Nucleus accumbens (tissue), 56 donors: ENCODE measurements at places on chromosomes 3 and 15.

DNA sequence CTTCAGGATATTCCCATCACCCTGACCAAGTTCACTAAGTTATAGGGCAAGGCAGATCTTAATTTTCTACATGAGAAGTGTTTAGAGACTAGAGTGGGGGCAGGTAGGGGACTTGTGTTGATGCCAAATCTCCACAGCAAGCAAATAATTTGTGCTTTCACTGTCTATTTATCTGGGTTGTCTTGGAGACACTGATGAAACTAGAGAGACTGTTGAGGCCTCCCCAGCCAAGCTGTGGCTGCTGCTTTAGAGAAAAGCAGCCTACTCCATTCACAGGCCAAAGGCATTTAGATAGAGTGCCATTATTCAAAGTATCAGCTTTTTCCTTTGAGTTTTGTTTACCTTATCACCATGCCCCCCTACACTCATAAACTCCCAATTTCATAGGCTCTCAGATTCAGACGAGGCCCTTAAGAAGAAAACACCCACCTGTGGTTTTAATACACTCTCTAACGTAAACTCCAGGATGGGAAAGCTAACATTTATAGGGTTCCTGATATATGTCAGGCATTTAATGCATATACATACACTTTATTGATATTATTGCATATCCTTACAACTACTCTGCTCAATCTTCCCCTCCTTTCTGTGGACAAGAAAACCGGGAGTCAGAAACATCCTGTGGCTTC is 130.4 kb upstream of the FOXB1 start:
- DNase-seq, result no peak

DNA sequence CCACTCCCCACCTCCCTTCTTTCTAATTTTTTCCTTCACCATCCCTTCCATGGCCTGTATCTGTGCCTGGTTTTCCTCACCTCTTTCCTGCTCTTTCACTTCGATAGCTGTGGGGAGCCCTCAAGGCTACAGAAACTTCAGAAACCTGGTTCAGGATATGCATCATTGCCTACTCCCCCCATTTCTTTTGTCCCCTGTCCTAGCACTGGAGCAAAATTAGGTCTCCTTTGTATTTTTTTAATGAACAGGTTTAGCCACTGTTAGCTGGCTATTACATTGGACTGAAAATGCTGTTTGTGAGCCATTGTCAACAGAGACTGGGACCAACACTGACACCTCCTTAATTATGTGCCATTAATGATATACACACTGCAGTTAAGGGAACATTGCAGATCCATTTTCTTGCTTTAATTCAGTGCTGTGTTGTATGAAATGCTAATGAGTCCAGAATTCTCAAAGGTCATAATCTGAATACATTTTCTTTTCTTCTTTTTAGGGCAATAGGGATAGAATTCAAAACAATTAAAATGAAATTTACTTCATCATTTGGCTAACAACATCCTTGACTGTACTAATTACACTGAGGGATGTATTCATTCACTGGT is 138.6 kb downstream of the PDCD6IP start:
- no peak for DNase-seq

GRCh38 chr3:156530980-156531379 is 23.9 kb downstream of the SSR3 start:
- DNase-seq, result no peak

GRCh38 chr15:65954289-65954741 is 85.0 kb downstream of the RAB11A start:
- DNase-seq, result no peak

- peak; percentile 50 for DNase-seq
Observed at GRCh38 chr3:184361532-184361931, at the start of the genes CLCN2 and POLR2H. TSS of gene CLCN2 (minus strand) at chr3:184361605. CDS start at chr3:184361479, 126 bp downstream. TSS of gene POLR2H (plus strand) at chr3:184361710. CDS start at chr3:184363493, 1,783 bp downstream.

DNA sequence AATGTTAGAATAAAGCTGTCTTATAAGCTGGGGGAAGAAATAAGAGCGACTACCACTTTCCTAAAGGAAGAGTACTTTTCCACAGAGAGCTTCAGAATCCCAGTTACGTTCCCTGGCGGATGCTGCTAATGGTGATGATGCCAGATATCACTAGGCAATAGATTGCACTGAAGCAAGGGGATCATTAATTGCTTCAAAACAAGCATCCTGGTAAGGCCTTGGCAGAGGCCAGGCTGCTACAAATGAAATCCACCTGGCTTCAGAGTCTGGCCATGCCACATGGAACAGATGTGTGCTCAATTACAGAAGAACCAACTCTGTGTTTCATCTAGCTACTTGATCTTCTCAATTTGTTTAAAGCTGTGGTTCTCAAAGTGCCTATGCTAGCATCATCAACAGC is 129.2 kb upstream of the IL12A start:
- DNase-seq, result no peak

GRCh38 chr3:178504128-178504527 is 32.1 kb upstream of the KCNMB2 start:
- no peak for DNase-seq

DNA sequence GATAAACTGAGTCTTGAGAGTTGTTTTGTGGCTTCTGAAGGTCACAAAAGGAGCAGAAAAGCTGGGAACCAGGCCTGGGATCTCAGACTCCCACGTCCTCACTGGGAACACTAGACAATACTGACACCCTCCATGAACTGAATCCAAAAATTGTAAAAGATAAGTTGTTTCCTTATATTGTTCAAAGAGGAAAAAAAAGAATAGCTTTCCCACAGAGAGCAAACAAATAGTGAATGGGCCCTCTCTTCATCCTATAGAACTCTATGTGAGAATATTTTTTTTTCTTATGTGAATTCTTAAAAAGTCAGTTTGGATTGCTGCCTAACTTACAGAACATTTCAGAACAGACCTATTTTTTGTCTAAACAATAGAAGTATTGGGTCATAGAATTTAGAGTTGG is 203.5 kb downstream of the MECOM start:
- no peak for DNase-seq

- no peak for DNase-seq
Observed at GRCh38 chr3:468172-468571, 271.6 kb downstream of the CHL1 start.

DNA sequence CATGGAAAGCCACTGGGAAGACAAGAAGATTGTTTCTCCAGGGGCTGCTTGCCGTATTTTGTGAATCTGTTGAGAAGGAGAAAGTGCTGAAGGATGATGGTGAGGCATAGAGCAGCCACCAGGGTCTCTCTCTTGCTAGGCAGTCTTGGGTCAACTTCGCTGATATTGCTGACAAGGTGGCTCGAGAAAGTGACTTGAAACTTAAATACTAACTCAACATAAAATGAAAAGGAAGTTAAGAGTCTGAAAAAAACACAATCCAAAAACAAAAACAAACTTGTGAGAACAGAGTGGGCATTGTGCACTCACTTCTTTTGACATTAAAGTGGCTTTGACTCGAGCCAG is 90.1 kb downstream of the CHST2 start:
- DNase-seq, result no peak

DNA sequence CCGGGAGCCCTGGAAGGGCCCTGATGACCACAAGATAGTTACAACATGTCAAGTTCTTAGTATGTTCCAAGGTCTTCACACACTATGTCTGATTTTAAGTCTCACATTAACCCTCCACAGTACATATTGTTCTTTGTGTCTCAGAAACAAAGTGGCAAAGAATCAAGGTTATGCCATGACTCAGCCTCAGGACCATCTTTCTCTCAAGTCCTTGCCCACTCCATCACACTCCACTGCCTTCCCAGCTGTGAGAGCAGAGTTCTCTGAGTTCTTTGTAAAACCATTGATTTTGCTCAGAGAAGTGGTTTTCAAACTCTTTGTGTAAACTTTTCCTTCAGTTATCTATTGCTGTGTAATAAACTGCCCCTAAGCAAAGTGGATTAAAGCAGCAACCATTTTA is 67.9 kb upstream of the C3orf80 start:
- no peak for DNase-seq

DNA sequence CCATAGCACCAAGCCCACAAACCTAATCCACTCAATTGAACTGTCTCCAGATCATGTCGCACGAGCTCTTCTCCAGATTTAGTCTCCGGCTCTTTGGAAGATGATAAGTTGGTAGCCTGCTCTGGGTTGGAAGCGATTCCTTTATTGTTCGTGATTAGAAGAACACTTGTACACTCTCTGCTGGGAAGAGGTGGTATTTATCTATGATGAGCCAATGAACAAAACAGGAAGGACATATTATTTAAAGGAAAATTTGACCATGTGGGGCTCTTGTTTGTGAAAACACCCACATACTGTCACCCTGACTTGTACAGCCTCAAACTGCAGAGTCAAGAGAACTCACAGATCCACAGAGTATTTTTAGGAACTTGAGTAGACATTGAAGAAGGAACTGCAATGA is 54.4 kb downstream of the MYZAP start:
- DNase-seq, result no peak
